ENCODE measurements at places on chromosomes 4 and X.

- no peak for DNase-seq
Observed at GRCh38 chr4:15145709-15146108, 143.4 kb downstream of the CPEB2 start.

DNA sequence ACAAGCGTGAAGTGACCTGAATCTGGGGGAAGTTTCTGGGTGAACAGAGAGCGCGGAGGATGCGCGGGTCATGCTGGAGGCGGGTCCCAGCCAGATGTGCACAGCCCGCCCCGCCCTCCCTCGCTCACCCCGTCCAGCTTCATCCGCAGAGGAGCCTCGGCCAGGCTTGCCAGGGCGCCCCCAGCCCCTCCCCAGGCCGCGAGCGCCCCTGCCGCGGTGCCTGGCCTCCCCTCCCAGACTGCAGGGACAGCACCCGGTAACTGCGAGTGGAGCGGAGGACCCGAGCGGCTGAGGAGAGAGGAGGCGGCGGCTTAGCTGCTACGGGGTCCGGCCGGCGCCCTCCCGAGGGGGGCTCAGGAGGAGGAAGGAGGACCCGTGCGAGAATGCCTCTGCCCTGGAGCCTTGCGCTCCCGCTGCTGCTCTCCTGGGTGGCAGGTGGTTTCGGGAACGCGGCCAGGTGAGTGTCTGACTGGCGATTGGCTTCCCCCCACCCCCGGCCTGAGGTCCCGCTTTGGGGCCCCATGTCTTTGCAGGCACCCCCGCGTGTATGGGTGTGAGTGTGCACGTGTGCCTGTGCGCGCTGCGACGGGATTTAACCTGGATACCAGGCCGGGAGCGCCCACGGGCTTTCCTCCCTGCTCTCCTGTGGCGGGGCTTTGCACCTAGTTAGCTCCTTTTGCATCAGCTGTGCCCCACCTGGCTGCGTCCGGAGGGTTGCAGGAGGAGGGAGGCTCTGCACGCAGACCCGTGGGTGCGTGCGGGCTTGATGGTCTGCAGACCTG, at the start of gene EGFL6:
EGFL6 (plus strand) TSS at position 123 of the 782 bp plus-strand sequence; CDS start at position 384, 261 bp downstream.
- no peak for DNase-seq

- DNase-seq, result no peak
Observed at GRCh38 chrX:46820391-46821100, 16.3 kb upstream of the RP2 start.

- no peak for DNase-seq
Observed at GRCh38 chr4:39936565-39937418, 40.9 kb downstream of the PDS5A start.

- DNase-seq, result no peak
Observed at GRCh38 chr4:81521708-81522107, 50.0 kb upstream of the RASGEF1B start.

DNA sequence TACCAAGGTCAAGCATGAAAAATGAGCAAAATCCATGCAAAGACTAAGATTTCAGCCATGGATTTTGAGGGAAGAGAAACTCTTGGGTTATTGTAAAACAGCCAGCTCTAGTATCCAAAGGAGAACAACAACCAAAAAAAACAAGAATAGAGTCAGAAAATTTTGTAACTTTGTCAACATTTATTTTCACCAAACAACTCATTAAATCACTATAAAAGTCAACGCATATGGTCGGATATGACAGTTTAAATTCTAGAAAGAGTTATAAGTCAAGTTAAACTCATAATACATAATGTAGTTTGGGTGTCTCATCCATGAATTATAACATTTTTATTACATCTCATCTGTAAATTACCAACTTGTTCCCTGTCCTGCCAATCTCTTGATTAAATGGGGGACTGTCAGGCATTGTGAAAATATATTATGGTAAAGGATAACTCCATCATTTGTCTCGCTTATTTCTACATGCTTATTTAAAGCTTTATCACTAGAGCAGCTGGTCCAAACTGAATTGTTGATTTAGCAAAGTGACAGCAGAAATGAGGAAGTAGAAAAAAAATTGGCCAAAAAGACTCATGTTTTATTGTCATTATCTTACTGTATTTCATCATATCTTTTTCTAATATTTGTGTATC, 224.8 kb upstream of the NOCT start:
- DNase-seq, result no peak

- no peak for DNase-seq
Observed at GRCh38 chr4:176645246-176645960, 147.3 kb downstream of the VEGFC start.

DNA sequence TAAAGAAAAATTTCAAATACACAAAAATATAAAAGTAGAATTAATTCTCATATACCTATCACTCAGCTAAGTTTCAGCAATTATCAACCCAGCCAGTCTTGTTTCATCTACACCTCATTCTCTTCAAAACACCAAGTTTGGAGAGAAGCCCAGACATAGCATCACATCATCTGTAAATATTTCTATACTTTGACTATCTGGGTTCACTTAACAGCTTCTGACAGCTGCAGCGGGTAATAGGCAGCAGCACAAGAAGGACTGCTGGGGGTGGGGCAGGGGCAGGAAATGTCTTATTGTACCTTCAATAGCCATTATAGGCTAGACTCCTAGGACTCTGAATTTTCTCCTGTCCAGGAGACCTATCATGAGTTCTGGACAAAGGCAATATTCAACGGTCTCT, 54.1 kb downstream of the PHF8 start:
- DNase-seq, result no peak

DNA sequence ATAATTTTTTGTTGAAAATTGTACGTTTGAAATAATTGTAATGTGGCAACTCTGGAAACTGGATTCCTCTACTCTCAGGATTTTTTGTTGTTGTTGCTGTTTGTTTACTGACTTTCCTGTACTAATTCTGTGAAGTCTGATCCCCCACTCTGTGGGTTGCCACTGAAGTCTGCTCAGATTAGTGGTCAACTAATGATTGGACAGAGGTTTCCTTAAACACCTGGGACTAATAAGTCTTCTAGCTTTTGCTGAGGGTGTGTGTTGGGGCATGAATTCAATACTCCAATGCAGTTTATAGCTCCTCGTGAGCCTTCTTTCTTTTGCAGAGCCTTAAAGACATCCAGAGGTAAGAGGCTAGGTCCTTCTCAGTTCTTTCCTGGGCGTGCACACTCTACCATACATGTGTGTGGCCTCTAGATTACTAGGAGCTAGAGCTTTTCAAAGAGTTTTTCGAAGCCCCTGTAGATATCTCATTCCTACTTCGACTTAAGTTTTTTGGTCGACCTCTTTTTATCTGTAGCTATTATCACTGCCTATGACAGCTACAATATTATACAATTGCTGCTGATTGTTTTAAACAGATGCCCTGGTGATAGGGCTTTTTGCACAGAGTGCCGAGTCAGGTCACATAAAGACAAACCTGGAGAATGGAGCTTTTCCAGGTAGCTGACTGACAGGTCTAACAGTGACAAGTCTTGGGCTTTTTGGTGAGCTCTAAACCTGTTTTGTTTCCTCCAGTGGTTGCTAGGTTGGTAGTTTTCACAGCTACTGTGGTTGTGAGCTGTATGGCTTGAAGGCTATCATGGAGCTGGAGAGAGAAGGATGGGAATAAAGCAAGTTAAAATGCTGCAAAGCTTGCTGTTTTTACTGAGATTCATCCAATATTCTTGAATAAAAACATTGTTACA, 34.0 kb downstream of the BMP2K start:
- DNase-seq, result no peak

DNA sequence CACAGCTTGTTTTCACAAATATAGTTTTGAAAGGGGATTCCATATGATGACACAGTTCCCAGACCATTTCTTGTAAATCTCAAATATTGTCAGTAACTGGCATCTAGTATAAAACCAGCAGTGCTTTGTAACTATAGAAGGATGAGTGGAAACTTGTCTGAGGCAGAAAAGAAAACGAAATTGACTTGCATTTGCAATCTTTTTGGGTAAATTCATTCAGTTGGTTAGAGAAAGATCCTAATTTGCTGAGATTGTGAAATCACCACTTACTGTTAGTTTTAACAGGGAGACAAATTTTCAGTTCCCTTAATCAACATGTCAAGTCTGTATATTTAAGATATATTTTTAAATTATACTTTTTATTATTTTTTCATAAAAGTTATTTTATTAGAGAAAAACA, 71.5 kb upstream of the VEGFC start:
- no peak for DNase-seq

- no peak for DNase-seq
Observed at GRCh38 chr4:117965622-117966021, 68.7 kb upstream of the NDST3 start.

GRCh38 chr4:128590773-128591172, 218.7 kb upstream of the JADE1 start:
- DNase-seq, result no peak

- no peak for DNase-seq
Observed at GRCh38 chrX:148422526-148422925, 77.9 kb upstream of the AFF2 start.

- DNase-seq, result no peak
Observed at GRCh38 chr4:168874083-168874482, 136.0 kb downstream of the CBR4 start.

- no peak for DNase-seq
Observed at GRCh38 chrX:55796496-55796895, 78.9 kb downstream of the RRAGB start.

DNA sequence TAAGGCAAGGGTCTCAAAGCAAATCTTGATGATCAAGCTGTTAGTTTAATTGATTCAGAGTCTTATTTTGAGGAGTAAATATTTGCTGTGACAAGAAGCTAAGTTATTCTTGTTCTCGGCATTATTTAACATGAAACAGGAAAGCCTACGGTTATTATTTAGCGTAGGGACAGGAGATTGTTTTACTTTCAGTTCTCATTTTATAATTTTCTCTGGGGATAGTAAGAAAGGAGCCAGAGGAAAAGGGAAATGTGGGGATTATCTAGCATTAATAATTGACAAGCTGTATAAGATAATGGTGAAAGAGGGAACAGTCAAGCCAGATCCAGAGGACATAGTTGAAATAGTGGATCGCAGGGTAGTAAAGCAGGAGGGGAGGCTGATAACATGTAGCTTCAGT, 39.7 kb upstream of the PARM1 start:
- no peak for DNase-seq

DNA sequence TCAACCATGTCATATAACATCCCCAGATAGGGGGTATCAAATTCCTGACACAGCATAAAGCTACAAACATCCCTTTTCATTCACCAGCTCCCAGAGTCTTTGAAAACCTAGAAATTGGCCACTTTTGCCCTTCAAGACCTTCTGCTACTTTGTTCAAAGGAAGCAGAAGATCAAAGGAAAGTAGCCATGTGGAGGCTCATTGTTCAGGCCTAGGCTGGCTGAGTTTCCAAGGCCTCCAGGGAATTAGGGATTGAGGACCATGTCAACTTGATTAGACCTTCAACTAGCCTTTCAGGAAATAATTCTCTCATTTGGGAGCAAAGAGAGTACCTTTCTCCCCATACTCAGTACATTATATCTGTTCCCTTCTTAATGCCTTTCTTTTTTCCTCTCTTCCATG, 66.8 kb upstream of the ATXN3L start:
- no peak for DNase-seq

Measured in GM12878 (cell line).